ENCODE measurements at places on chromosomes 5 and 9.

DNA sequence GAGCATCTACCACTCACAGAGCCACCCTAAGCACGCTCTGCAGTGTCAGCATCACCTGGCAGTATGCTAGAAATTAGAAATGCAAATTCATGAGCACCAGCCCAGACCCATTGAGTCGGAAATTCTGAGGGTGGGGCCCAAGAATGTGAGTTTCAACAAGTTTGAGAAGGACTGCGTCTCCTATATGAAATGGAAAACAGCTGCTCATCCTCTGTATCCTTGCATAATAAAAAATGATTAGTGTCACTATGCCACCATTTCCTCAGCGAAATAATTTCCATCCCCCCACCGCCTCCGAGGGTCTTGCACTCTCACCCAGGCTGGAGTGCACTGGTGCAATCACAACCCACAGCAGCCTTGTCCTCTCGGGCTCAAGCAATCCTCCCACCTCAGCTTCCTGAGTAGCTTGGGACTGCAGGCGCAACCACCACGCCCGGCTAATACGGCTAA lies 1.3 kb upstream of the IQGAP2 start:
- DNase-seq: no peak

DNA sequence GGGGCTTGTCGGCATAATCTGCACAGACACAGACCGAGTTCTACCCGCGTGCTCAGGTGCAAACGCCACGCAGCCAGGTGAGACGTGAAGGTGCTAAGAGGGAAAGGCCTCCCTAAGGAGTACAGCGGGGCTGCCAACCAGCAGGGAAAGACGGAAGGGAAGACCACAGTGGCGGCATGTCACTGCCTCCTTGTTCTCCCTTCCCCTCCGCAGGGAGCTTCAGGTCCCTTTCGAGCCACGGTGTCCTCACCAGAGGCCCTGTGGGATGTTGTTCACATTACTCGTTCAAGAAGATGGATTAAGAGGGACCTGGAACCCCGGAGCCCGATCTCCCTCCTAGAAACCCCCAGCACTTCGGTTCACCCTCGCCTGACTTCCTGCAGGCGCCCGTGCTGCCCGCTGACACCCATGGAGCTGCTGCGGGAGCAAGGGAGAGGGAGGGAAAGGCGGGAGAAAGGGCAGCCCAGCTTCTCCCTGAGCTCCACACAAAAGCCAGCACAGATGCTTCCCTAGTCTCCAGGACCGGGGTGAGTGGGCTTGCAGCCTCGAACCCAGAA lies 686 bp downstream of the BRD9 start:
- DNase-seq: no peak

DNA sequence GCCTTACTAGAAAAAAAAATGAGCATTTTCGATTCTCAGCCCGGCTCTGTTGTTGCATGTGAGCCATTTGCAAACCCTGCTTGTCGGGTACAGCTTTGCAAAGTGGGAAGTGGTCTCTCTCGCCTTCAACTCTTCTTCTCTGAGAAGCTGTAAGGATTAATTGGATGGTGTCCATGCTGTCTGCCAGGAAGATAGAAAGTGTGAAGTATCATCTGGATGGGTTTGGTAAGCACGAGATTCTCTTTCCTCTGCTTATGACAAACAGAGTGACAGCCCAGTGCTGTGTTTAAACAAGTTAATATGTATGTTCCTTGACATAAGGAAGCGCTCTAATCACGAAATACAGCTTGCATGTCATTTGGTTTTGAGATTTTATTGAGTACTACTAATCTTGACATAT lies 109.1 kb upstream of the SPATA31D4 start:
- DNase-seq: no peak

DNA sequence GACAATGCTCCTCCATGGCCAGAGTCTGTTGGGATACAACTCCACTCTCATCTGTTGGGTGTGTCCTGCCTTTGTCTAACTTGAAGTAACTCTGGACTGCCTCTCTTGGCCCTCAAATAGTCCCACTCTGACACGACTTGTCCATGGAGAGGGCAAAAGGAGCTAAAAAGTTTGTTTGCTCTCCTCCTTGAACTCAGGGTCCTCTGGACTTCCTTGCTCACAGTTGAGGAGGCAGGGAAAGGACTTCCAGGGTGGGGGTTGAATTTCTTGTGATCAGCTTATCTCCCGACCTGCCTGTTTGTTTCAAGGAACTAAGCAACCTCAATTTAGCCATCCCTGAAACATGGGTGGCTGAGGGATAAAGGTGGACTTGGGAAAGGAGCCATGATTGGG lies 11.7 kb downstream of the DNAJB5 start:
- no peak for DNase-seq

DNA sequence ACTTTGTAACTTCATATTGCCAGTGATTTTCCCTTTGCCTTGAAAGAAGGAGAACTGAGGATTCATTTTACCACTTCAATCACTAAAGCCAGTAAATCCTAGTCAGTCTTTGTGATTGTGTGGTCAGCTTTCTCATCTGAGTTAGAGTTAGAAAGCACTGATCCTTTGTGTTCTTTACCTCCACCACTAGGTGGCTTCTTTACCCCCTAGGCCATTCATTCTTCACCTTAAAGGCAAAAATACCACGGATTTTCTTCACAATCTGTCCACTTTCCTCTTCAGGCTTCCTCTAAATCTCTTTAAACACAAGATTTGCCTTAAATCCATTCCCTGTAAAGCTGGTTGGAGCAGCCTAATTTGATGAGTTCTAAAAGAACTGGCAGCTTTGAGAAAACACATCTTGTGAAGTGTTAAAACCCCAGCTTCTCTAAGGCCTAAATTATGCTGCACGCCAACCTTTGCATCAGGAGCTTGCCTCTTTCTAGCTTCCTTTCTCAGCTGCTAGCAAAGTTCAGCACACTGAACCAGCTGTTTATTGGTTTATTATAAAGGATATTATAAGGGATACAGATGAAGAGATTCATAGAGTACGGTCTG lies 20.4 kb downstream of the BDP1 start:
- DNase-seq: no peak

GRCh38 chr9:93910196-93910595 lies 45.0 kb downstream of the BARX1 start:
- DNase-seq: no peak

DNA sequence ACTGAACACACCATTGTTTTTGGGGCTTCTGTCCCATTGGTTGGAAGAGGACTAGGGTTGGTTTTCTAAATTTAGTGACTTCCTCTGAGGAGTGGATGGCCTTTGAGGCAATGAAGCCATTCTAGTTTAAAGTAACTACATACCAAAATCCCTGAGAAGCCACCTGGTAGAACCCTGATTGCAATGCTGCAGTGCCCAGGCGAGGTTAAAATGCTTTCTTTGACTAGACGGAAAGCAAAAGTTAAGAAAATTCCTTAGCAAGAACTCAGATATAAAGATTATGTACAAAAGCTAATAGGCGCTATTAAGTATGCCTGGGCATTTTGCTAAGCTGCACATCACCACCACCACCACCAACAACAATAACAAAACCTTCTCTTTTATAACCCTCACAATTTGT lies 20.6 kb downstream of the GLRX start:
- no peak for DNase-seq

All from cortex of kidney (tissue), 1 donor.